ENCODE measurements at places on chromosomes 5 and 9.

GRCh38 chr5:157915638-157916037, 56.7 kb upstream of the CLINT1 start:
- DNase-seq = peak; percentile 26

GRCh38 chr9:133147412-133148198, 16.1 kb downstream of the GBGT1 start:
- DNase-seq = no peak

DNA sequence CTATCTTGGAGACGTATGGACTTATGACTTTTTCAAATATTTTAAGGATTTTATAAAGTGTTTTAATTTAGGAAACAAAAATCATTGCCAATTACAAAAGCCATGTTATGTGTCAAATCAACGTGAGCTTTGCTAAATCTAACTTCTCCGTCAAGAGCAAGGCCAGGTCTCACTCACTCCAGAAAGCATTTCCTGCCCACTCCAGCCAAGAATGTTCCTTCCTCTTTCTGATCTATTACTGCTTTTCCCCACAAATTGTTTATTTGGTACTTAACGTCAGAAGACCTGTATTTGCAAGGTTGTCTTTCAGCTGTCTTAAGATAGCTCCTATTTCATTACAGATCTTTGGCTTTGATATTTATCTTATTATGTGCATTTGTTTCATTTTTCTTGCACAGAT, 193.5 kb upstream of the HAPLN1 start:
- DNase-seq = no peak

GRCh38 chr9:89527084-89527483, 29.2 kb upstream of the SEMA4D start:
- DNase-seq = no peak

DNA sequence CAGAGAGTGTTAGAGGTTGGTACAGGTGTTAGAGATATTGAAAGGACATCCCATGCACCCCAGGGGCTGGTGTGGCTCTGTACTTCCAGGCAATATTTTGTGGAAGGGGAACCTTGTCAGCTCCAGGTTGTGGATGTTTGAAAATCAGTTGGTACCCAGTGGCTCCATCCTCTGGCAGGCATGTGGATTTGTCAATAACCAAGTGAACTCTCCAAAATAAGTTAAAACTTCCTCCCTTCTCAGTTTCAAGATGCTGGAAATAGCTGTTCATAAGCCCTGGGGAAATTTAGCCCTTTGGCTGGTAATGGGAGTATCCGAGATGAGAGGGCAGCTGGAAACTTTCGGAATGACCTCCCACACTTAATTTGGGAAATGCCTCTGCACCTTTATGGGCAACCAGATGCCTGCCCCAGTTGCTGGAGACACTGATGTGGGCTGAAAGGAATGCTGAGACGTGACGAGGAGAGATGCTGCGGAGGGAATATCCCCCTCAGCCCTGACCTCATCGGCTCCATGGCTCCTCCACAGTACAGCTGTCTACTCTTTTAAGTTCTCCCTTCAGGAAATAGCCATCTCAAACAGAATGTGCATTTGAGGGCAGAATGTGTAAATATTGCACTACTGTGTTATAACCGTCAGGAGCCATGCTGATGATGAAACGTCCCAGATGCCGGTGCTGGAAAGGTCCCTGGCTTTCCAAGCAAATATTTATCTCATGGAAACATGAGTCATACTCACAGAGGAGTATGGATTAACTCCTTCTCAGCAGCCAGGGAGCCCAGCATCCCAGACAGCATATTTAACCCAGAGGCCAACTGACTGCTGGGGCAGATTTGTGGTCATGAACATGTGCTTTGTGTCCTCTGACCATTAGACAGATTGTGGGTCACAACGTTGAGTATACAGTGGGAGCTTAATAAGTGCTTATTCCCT, 29.5 kb downstream of the TGFBI start:
- DNase-seq = peak; percentile 98

DNA sequence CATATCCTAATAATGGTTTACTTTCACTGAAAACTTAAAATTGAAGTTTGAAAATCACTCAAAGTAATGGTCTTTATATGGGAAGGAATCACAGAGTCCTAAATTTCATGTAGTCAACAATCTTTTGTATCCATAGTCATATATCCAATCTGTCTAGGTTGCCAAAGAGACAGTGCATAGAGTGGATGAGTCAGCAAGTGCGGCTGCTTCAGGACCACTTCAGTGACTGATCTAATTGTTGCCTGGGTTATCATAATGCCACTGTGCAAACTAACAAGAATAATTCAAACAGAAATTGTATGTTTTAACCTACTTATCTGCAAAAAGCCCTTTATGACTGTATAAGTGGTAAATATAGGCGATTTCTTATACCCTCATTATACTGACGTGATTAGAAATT, 211.3 kb upstream of the PRR16 start:
- DNase-seq = no peak

DNA sequence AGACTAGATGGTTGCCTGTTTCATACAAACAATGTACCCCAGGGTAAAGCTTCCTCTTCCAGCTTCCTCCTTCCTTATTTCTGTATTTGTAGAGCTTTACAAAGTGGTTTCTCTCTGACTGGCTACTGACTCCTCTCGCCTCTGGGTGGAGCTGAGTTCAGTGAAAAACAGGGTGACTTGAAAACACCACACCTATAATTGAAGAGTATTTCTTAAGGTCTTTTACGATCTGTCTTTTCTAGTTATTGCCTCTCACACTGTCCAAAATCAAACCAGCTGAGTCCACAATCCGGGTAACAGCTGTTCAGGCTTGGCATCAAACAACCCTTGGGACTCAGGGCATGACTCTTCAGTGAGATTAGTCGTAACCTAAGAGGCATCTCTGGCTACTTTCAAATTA, 200.4 kb downstream of the ARRDC3 start:
- DNase-seq = peak; percentile 47

DNA sequence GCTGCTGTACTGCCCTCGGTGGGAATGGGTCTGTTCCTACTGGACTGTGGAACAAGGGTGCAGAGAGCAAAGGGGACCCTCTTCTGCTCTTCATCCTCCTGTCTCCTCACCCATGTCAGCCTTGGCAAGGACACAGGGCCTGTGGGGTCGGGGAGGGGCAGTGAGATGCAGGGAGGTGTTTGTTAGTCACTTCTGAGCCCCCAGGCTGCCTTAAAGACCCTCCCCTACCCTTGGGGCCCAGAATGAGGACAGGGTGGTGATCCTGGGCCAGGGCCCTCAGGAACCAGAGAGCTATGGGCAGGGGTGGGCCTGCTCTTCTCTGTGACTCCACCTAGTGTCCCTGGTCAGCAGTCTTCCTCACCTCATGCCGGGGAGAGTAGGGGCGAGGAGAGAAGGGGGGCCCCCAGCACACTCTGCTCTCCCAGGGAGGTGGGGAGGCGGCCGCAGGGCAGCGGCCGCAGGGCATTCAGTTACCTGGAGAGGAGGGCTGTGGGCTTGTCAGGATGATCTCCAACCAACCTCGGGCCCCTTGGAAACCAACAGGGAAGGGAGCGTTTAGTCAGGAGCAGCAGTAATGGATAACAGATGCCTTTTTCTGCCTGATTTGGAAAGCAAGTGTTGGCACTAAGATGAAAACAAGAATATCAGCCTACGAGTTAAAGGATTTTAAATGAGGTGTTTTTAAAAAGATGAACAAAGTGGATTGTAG, 62.0 kb upstream of the GARNL3 start:
- no peak for DNase-seq

GRCh38 chr9:89077519-89077918, 86.3 kb downstream of the S1PR3 start:
- no peak for DNase-seq

- DNase-seq = no peak
Observed at GRCh38 chr5:178318893-178319292, 86.3 kb upstream of the PHYKPL start.

DNA sequence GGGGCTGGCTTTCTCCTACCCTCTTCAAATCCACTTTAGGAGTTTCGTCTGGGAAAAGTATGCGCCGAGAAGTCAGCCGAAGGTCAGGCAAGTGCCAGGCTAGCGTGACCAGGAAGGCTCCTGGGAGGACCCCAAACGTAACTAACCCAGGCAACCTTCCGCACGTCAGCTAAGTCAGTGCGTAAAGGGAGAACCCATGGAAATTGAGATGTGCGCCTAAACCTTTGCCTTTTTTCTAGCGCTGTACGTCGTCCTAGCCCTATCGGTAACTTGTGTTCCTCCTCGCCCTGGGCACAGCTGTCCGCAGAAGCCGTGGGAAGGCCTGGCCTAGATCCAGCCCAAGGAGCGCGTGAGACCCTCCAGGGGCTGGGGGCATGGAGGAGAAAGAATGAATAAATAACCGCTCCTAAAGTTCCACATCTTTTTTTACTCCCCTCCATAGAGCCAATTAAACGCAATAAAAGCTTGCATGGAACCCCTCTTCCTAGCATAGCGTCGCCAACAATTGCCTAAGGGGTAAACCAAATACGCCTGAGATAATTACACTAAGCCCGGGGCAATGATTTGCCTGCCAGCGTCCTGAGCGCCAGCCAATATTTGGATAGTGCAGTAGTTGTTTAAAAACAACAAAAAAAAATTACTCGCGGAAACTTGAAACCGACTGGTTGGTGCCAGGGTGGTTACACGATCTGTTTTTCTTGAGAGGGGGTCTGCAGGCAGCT, 4.0 kb upstream of the FOXB2 start:
- DNase-seq = no peak

- DNase-seq = peak; percentile 9
Observed at GRCh38 chr9:36603006-36603405, 30.3 kb downstream of the MELK start.

DNA sequence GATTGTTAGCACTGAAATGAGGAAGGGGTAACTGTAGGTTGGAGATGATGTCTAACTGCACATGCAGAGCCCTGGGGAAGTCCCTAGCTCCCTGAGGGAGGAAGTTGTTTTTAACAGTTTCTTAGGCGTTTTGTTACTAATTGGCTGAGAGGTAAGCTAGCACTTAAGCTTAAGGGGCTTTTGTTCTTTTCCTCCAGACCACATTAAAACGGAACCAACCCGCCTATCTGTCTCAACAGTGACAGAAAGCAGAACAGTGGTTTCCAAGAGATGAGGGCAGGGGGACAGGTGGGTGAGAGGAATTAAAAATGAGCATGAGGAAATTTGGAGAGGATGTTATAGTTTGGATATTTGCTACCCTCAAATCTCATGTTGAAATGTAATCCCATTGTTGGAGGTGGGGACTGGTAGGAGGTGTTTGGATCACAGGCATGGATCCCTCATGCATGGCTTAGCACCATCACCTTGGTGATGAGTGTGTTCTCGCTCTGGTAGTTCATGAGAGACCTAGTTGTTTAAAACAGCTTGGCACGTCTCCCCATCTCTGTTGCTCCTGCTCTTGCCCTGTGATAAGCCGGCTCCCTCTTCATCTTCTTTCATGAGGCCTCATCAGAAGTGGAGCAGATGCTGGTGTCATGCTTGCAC, 38.9 kb downstream of the LYRM7 start:
- DNase-seq = no peak

- DNase-seq = no peak
Observed at GRCh38 chr5:91898898-91899297, 515.8 kb upstream of the ARRDC3 start.

- DNase-seq = no peak
Observed at GRCh38 chr5:3489239-3489843, 106.3 kb upstream of the IRX1 start.

- DNase-seq = no peak
Observed at GRCh38 chr5:179534431-179534830, 15.9 kb upstream of the RUFY1 start.

DNA sequence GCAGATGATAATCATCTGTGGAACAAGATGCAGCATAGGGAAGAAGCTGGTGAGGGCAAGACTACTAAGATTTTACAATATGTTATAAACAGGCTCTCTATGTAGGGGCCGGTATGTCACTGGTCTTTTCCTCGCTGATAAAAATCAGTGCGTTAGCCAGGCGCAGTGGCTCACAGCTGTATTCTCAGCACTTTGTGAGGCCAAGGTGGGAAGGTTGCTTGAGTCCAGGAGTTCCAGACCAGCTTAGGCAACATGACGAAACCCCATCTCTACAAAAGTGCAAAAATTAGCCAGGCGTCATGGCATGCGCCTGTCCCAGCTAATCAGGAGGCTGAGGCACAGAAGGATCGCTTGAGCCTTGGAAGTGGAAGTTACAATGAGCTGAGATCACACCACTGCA, 135.9 kb downstream of the TUSC1 start:
- DNase-seq = no peak

- no peak for DNase-seq
Observed at GRCh38 chr5:144318460-144318859, 147.8 kb downstream of the KCTD16 start.

DNA sequence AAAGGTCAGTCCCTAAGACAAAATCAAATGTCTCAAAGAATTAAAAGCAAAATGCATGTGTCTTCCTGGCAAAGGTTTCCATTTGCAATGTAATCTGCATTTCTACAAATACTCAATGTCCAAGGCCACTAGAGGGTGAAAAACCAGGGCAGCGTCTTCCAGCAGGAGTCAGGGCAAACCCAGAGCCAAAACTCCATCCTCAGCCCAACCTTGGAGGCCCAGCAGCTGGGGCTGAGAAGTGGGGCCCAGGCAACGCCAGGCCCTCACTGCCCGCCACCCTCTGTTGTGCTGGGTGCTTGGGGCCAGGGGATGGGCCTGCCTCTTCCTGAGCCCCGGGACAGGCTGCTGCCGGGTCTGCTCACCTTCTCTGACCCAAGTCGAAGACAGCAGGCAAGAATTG, 200.1 kb downstream of the PAX5 start:
- no peak for DNase-seq

- no peak for DNase-seq
Observed at GRCh38 chr5:147234239-147234824, 494 bp upstream of the STK32A start.

- no peak for DNase-seq
Observed at GRCh38 chr5:20305463-20305862, 317.5 kb upstream of the CDH18 start.

GRCh38 chr9:15469406-15469805, 41.4 kb downstream of the PSIP1 start:
- DNase-seq = no peak

DNA sequence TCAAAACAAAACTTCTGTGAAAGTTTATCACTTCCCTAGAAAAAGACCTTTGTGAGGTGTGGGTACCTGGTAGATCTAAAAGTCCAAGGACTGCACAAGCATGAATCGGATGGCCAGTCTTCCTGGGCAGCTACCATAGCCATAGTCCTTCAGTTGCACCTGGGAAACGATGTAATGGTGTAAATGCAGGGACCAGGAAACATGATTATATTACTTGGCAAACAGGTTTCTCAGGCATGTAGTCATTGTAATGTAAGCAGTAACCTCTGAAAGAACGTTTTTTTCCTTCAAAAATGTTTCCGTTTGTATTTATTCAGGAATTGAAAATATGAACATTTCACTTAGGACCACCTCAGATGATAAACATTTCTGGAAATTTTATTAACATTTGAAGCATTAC, 433.4 kb downstream of the DTWD2 start:
- no peak for DNase-seq

DNA sequence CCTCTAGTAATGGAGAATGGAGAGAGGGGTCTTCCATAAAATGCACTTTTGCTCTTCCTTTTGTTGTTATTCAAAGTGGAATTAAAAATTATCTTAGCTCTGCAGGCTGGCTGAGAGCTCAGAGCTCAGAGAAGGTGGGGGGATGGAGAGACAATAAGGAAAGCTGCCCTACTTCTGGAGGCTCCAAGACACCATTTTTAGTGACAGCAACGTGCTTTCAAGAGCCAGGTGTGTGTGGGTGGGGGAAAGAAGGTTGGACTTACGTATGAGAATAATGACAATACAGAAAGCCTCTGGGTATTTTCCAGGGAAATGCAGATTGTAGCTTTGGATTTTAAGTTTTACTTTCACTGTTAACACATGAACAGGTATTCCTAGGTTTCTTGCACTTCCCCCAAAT, 173.9 kb downstream of the TRPM3 start:
- DNase-seq = no peak
